Motor neuron (in vitro differentiated cells): ENCODE measurements at places on chromosomes 7 and 10.

DNA sequence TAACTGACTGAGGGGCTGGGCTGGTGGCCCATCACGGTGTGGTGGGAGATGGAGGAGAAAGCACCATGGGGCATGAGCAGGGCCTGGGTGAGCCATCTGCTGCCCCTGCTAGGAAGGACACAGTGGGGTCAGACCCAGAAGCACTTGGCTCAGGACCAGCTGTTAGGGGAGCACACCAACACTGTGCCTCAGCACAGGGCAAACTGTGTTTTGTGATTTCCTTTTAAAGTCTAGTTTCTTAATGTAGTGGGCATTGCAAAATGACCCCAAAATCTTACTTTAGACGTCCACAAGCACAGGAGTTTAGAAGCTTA is 41.2 kb downstream of the NCAPG2 start:
- no peak for ATAC-seq

DNA sequence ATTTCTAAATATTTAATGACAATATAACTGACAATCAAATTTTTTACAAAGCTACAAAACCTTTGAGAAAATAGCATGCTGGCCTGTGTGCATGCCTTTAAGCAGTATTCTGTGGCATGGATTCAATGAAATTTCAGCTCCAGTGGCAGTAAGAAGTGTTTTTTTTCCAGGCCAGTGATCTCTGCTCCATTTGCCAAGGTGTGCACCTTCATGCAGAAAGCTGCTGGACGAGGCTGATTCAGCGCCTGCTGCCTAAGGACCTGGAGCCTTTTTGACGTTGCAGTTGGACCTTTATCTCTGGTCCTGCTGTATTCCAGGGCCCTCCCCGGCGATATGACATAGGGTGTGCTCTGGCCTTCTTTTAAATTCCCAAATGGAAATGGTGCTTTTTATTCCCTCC is 26.6 kb downstream of the VWC2 start:
- ATAC-seq, result no peak

GRCh38 chr10:94198324-94198723 is 164.4 kb downstream of the NOC3L start:
- no peak for ATAC-seq

- peak; percentile 100 for ATAC-seq
Observed at GRCh38 chr10:30553626-30554439, 75.7 kb downstream of the LYZL2 start.

DNA sequence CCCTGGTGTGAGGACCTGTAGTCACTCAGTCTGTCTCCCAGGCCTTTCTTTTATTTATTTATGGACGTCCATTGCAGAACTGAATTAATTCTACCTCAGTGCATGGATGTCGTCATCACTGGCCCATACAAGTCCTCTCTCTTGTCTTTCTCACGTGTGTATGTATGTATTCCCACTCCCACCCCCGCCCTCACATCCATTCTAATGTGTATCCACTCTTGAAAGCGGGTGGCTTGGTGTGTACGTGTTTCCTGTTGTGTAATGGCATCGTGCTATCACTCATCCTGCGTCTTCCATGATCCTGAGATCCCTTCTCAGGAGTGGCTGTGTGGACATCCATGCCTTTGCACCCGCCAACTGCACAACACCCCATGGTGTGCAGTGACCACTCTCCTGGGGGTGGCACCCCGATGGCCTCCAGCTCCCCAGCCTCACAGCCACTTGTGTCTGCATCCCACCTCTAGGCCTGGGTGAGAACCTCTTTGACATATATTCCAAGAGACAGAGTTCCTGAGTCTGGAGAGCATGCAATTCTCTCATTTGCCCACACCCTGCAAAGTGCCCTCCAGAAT is 3.0 kb upstream of the AOC1 start:
- ATAC-seq, result no peak

- ATAC-seq, result no peak
Observed at GRCh38 chr7:116988363-116988989, 35.2 kb downstream of the ST7 start.

GRCh38 chr7:27184337-27185012 is 557 bp downstream of the HOXA11 start:
- peak; percentile 25 for ATAC-seq

GRCh38 chr7:77188731-77189437 is 10.7 kb downstream of the FGL2 start:
- ATAC-seq, result no peak

- no peak for ATAC-seq
Observed at GRCh38 chr7:86969865-86970264, 89.6 kb downstream of the ELAPOR2 start.

DNA sequence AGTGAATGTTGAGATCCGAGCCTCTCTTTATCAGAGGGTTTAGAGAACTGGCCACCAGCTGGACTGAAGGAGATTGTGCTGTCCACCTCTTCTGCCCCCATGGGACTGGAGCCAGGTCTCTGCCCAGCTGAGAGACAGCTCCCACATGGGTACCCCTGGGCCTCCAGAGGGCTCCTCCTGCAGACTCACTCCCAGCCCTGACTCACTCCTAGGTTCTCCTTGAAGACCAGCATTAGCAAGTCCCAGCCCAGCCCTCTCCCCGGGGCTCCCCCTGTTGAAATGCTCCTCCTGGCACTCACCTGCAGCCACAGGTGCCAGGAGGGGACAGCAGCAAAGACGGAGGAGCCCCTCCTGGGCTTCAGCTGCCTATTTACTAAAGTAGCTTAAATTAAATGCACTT is 126.9 kb downstream of the CXCL12 start:
- peak; percentile 35 for ATAC-seq

GRCh38 chr10:62113680-62114079 is 155.0 kb downstream of the RTKN2 start:
- ATAC-seq, result no peak

GRCh38 chr10:102413053-102413705 is 5.4 kb downstream of the PSD start:
- ATAC-seq, result peak; percentile 35

GRCh38 chr7:36278620-36279172 is 111.0 kb upstream of the ANLN start:
- ATAC-seq, result peak; percentile 37

DNA sequence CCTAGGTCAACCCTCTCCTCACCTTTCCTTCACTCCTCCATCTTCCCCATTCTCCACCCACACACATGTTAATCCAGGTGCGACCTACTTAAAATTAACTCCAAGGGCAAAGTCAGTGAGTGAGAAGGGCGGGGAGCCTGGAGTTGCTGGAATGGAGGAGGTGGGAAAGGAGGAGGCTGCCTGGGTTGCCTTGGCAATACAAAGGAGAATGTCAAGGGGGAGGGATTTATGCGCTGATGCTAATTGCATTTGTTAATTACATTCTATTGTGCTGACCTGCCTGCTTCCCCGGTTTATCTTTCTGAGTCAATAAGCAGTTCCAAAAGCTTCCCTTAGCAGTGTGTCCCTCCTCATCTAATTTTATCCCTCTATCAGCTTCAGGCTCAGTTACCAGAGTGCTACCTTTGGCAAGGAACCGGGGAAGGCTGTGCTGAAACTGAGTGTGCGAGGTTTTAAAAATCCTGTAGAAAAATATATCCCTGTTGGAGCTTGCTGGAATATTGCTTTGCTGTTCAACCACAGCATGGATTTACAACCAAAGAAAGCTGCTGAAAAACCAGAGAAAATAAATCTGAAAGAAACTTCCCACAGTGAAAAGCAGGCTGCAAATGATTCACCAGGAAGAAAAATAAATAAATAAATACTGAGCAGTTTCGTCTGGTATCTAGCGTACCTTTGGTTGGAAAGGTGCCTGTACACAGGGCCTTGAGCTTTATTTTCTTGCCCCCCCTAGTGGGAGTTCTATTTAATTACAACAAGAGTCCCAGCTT is 113.2 kb upstream of the DGKB start:
- peak; percentile 94 for ATAC-seq

GRCh38 chr7:36198854-36199266 is 45.8 kb downstream of the EEPD1 start:
- peak; percentile 53 for ATAC-seq
